ENCODE measurements at places on chromosomes 2 and 18. TPM values are rescaled to one million over a fixed set of nuclear protein-coding genes. Genes with fewer than 3 reads are reported as not detected.

The HOXD8 gene
- total RNA-seq: 2.3 TPM

The CFAP65 gene
- 7.6 TPM for total RNA-seq

The ANKRD23 gene
- total RNA-seq: 3.5 TPM

The VWA3B gene
- 7.9 TPM for total RNA-seq

The SRD5A2 gene
- 1.2 TPM for total RNA-seq

The POTEI gene
- total RNA-seq: 0.24 TPM

The FNDC4 gene
- 1.6 TPM for total RNA-seq

The TUBA4B gene
- 3.5 TPM for total RNA-seq

The MOCOS gene
- total RNA-seq: 4.2 TPM

DNA sequence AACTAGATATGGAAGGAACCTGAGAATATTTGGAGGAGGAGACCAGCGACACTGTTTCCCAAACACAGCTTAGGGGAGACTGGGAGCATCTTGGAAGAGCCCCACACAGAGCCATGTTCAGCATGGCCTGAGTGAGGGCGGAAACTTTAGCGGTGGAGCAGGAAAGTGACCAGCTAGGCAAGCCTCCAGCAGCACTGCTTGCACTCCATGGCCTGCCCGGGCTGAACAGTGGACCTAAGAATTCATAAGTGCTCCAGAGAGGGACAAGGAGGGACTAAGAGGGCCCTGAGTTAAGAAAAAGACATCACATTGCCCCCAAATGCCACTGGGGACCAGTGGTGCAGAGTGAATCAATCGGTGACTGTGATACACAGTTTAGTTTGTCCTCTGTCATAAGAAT is 566.4 kb downstream of the TNS1 start:
- peak; percentile 50 for DNase-seq
- H3K27ac ChIP-seq: peak overlapping the region; percentile 27
- H3K36me3 ChIP-seq: no peaks in the 10 kb centered on the region
- H3K27me3 ChIP-seq: no peaks in the 10 kb centered on the region

- H3K4me3 ChIP-seq: no peak overlapping the region
- H3K36me3 ChIP-seq: no peaks in the 10 kb centered on the region
- no peaks in the 10 kb centered on the region for H3K4me1 ChIP-seq
- H3K27me3 ChIP-seq: no peaks in the 10 kb centered on the region
These were observed 94.5 kb downstream of the MTCL1 start for GRCh38 chr18:8799596-8800441.

DNA sequence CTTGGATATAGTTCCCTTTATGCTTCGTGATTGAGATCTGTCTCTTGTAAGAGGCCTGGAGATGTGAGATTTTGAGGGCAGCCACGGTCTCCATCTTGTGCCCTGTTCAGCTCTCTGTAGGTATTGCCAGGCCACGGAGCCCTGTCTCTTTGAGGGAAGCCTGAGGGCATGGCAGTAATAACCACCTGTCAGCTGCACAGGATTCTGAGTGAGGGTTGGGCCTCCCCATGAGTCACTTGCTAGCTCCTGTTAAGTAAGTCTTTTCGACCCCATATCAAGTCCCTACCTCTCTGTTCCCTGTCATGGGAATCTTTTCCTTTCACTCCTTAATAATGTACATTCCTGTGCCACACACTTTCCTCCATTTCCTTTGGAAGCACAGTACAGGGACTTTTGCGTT is 20.4 kb downstream of the LYPD6B start:
- H3K4me1 ChIP-seq: no peaks in the 10 kb centered on the region
- H3K36me3 ChIP-seq: no peaks in the 10 kb centered on the region
- H3K4me3 ChIP-seq: no peak overlapping the region
- H3K27me3 ChIP-seq: no peaks in the 10 kb centered on the region
- no peak overlapping the region for H3K27ac ChIP-seq
- no peak for DNase-seq

- no peak overlapping the region for H3K4me3 ChIP-seq
- H3K36me3 ChIP-seq: peaks cover 45% of the 10 kb centered on the region
- peaks cover 16% of the 10 kb centered on the region for H3K4me1 ChIP-seq
- no peak for DNase-seq
These were observed 20.1 kb downstream of the TPGS2 start for GRCh38 chr18:36808681-36809080.

DNA sequence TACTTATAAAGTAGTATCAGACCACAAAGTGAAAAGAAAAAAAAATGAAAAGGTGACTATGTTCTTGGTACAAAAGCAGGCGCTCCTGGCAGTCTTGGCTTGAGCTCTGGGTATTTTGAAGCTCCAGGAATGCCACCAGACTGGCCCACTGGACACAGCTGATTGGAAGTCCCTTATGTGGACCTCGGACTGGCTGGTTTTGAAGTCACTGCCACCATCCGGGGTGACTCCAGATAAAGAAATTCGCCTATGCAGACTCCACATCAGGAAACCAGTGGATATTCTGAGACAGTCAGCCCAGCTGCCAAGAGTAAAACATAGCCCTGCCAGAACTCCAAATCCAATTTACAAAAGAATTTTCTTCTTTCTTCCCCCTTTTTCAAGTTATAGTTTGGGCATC is 28.0 kb downstream of the ACKR3 start:
- no peak for DNase-seq
- H3K4me3 ChIP-seq: no peak overlapping the region
- no peak overlapping the region for H3K27ac ChIP-seq
- H3K27me3 ChIP-seq: no peaks in the 10 kb centered on the region
- H3K4me1 ChIP-seq: no peaks in the 10 kb centered on the region

DNA sequence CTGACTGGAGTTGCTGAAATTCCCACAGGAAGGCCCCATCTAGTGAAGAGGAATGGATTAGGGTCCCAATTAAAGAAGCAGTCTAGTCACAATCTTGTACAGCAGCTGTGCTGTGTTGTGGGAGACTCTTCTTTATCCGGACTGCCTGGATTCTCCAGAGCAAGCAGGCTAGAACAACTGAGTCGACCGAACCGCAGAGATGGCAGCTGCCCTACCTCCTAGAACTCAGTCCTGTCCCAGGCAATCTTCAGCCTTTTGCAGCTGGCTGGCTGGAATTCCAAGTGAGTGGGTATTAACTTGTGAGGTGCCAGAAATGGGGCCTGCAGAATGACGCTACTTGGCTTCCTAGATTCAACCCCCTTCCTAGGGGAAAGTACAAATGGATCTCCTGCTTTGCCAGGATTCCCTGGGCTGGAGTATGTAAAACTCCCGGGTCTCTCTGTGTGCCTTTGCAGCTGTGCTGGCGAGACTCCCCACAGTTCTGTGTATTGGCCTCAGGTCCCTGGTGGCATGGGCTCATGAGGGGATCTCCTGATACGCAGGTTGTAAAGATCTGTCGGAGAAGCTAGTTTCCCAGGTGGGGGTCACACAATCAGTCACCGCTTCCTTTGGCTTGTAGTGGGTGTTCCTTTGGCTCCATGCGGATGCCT is 1952.6 kb upstream of the LRRTM1 start:
- H3K4me3 ChIP-seq: no peak overlapping the region
- H3K36me3 ChIP-seq: no peaks in the 10 kb centered on the region
- no peaks in the 10 kb centered on the region for H3K4me1 ChIP-seq
- no peak for DNase-seq
- no peaks in the 10 kb centered on the region for H3K27me3 ChIP-seq

DNA sequence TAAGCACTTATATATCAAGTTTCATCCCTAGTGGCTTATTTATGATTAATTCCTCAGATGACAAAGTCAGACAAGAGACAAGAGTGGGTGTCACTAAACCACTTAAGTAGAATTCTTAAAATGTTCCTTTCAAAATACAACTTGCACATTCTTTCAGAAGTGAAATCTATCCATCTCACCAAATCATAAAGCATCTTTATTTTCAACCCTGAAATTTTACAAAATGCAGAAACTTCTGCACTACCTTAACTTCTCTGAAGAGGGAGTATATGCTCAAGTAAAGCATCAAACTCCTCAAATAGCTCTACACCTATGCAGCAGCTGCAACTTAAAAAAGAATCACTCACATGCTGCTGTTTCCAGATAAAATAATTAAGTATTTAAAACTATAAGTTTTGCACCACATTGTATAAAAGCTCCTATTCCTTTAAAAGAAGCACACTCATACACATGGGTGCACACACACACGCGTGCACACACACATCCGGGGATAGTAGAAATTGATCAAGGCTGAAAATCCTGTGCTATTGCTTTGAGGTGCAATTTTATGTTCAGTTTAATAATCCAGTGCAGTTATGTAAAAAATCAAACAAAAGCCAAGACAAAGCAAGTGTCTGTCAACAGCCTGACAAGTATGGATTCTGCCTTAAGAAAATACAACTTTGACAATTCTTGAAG is 244.5 kb downstream of the TCF4 start:
- H3K36me3 ChIP-seq: no peaks in the 10 kb centered on the region
- H3K27me3 ChIP-seq: no peaks in the 10 kb centered on the region
- H3K4me3 ChIP-seq: no peak overlapping the region
- peaks cover 18% of the 10 kb centered on the region for H3K4me1 ChIP-seq
- no peak overlapping the region for H3K27ac ChIP-seq

DNA sequence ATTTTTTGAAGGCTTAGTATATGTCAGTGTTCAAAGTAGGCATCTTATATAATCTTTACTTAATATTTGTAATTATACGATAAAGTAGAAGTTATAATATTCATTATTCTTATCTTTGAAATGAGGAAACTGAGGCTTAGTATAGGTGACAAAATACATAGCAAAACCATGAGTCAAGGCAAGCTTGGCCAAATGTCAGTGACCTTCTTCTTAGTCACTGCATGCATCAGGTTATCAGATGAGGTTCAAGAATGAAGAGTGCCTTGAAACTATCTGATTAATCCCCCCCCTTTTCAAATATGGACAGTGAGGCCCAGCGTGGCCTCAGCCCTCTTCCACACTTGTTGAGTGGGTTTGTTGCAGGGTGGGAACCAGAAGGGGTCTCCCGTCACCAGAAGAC is 59.3 kb downstream of the PMAIP1 start:
- no peak for DNase-seq
- no peaks in the 10 kb centered on the region for H3K4me1 ChIP-seq
- H3K36me3 ChIP-seq: no peaks in the 10 kb centered on the region
- no peak overlapping the region for H3K27ac ChIP-seq

DNA sequence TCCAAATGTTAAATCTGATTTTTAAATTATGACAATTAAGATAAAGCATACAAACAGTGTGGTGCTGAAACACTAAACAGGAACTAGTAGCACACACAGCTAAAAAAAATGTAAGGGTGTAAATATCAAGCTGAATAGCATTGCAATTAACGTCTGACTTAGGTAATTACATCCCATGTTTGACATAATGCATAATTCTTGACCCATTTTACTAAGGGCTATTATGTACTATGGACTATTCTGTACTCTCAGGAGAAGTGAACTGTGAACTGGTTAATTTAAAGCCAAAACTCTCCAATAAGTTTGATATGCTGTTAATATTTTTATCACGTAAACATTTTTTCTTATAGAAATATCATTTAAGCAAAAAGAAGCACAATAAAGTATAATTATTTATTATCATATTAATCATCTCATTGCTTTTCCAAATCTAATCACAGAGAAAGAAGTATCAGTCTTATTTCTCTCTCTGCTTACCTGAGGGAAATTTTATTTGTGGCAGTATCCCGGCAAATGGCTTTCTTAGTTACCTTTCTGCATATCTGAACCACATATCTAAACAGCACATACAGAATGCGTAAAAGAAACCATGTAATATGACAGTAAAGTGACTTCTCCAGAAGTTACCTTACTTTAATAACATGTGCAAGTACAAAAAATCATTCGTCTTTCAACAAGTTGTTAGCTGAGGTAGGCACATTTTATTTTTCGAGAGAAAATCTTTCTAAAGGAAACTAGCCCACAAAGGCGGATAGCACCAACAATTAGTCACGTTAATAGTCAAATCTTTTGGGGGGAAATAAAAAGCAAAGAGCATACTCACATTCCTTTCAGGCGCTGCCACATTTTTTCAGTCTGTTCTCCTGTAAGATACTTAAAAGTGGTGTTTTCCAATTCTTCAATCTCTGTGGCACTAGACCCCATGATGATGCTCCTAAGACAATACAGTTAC is 94.9 kb upstream of the PDE1A start:
- H3K27me3 ChIP-seq: no peaks in the 10 kb centered on the region
- no peak overlapping the region for H3K4me3 ChIP-seq
- H3K4me1 ChIP-seq: no peaks in the 10 kb centered on the region
- no peak for DNase-seq
- H3K27ac ChIP-seq: no peak overlapping the region

DNA sequence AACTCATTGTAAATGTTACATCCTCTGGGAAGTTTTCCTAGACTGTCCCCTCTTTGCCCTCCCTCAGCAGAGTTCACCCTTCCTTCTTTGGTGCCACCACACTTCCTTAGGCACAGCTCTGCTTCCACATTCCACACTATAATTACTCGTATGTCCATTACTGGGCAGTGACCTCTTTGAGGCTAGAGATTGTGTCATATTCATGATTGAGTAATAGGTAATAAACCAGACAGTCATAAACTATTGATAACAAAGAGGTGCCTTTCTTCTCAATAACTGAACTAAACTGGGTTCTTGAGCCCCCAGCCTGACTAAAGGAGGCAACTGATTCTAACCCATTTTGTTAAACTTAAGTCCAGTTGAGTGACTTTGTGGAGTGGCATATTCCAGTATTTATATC is 28.3 kb downstream of the MYO3B start:
- no peak for DNase-seq
- H3K4me3 ChIP-seq: no peak overlapping the region
- H3K27me3 ChIP-seq: no peaks in the 10 kb centered on the region
- no peaks in the 10 kb centered on the region for H3K36me3 ChIP-seq

- H3K27me3 ChIP-seq: no peaks in the 10 kb centered on the region
- H3K27ac ChIP-seq: no peak overlapping the region
- no peak overlapping the region for H3K4me3 ChIP-seq
- no peak for DNase-seq
- H3K4me1 ChIP-seq: no peaks in the 10 kb centered on the region
These were observed 126.2 kb downstream of the TRIB2 start for GRCh38 chr2:12842917-12843316.

- no peak for DNase-seq
- H3K4me1 ChIP-seq: no peaks in the 10 kb centered on the region
- H3K36me3 ChIP-seq: no peaks in the 10 kb centered on the region
- no peak overlapping the region for H3K27ac ChIP-seq
- H3K27me3 ChIP-seq: no peaks in the 10 kb centered on the region
These were observed 131.1 kb downstream of the SMAD2 start for GRCh38 chr18:47799376-47799775.

- H3K4me1 ChIP-seq: peaks cover 31% of the 10 kb centered on the region
- no peaks in the 10 kb centered on the region for H3K27me3 ChIP-seq
- DNase-seq: no peak
- no peaks in the 10 kb centered on the region for H3K36me3 ChIP-seq
- H3K4me3 ChIP-seq: no peak overlapping the region
These were observed 71.5 kb upstream of the EPAS1 start for GRCh38 chr2:46225730-46226129.

DNA sequence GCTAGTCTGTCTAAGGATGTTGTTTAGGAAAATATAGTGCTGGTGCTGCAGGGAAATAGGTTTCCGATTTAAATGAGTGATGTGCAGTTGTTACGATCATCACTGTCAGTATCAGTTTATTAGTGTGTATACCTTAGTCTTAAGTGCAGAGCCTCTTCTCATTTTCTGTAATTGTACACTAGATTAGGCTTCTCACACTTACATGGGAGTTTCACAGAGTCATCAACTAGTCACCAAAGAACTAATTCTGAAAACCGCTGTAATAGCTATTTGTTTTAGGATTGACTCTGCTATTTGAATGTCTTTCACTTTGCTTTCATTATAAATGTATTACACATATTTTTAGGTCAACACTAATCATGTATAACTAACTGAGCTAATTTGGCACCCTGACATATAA is 99.8 kb upstream of the ZEB2 start:
- H3K27me3 ChIP-seq: no peaks in the 10 kb centered on the region
- H3K4me1 ChIP-seq: no peaks in the 10 kb centered on the region
- no peak for DNase-seq
- H3K4me3 ChIP-seq: no peak overlapping the region
- H3K36me3 ChIP-seq: no peaks in the 10 kb centered on the region

All from lower lobe of right lung (tissue), 2 donors.